ENCODE measurements at places on chromosomes 12 and 14.

GRCh38 chr12:120939523-120939922, 35.4 kb upstream of the SPPL3 start:
- no peak for DNase-seq

DNA sequence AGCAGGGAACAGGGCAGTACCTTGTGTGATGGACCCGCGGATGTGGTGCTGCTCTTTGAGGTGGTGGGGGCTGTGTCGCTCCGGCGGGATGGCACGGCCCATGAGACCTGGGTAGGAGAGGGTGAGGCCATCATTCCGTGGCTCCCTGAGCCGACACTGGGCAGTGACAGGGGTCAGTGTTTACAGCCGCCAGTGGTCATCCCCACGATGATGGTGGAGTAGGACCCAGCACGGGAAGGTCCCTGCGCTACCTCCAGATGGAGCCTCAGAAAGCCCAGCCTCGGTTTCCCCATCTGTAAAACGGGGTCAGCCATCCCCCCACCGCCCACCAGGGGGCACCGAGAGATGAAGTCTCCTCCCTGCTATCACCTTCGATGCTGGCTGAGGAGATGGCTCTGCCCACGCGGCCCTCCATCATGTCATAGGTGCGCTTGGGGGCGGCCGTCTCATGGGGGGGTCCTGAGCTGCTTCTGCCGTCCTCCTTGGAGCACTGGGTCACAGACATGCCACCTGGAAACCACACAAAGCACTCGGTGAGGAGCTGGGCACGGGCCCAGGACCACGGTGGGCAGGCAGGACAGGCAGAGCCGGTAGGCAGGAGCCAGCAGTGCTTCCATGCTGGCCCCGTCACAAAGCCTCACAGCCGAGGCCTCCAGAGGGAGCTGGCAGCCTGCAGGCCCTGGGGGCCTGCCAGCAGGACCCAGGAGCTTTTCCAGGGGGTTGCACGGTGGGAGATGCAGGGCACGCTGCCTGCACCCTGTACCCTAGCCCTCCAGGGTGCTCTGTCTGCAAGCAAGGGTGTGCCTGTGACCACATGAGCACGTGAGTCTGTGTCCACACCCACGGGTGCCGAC, 53.1 kb downstream of the RFLNA start:
- peak; percentile 22 for DNase-seq

- no peak for DNase-seq
Observed at GRCh38 chr12:68335462-68335861, 3.3 kb upstream of the MDM1 start.

- DNase-seq = no peak
Observed at GRCh38 chr12:76646366-76646765, 86.8 kb upstream of the OSBPL8 start.

DNA sequence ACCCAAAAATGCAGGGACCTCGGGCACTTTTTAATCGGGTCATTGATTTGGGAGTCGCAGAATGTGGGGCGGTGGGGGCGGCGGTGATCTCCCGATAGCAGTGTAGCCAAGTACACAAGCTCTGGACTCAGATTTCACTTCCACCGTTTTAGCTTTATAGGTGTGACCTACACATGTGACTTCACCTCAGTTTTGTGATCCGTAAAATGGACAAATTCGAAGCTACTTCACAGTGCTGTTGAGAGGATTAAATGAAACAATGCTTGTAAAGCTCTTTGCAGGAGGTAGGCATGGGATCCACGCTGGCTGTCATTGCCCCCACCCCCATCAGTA, 478 bp downstream of the RITA1 start:
- DNase-seq = no peak

DNA sequence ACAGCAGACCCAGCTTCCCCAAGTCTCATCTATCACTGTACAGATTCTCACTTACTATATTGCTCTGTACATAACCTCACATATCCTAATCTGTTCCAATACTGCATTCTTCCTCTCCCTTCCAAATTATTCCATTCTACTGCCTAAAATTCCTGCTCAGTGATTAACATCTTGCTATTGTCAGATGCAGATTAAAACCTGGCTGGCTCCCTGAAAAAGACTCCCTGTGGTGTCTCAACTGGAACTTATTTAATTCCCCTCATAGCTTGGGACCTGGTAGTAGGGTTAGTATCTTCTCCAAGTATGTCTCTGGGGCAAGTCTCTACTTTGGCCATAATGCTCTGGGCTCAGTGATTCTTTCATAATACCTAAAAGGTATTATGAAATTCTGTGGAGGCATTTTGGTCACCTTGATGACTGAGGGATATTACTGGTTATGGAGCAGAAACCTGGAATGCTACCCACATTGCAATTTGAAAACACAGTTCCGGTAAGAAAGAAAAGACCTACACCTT, 55.8 kb downstream of the PAWR start:
- no peak for DNase-seq

- no peak for DNase-seq
Observed at GRCh38 chr14:22303589-22304195, 285.3 kb downstream of the DAD1 start.

- DNase-seq = no peak
Observed at GRCh38 chr12:46412857-46413256, 40.3 kb upstream of the SLC38A2 start.

- DNase-seq = no peak
Observed at GRCh38 chr12:31224768-31225448, 101.0 kb downstream of the SINHCAF start.

- DNase-seq = no peak
Observed at GRCh38 chr12:39372929-39373328, 70.0 kb downstream of the KIF21A start.

GRCh38 chr14:46063872-46064271, 587.7 kb downstream of the RPL10L start:
- peak; percentile 5 for DNase-seq

DNA sequence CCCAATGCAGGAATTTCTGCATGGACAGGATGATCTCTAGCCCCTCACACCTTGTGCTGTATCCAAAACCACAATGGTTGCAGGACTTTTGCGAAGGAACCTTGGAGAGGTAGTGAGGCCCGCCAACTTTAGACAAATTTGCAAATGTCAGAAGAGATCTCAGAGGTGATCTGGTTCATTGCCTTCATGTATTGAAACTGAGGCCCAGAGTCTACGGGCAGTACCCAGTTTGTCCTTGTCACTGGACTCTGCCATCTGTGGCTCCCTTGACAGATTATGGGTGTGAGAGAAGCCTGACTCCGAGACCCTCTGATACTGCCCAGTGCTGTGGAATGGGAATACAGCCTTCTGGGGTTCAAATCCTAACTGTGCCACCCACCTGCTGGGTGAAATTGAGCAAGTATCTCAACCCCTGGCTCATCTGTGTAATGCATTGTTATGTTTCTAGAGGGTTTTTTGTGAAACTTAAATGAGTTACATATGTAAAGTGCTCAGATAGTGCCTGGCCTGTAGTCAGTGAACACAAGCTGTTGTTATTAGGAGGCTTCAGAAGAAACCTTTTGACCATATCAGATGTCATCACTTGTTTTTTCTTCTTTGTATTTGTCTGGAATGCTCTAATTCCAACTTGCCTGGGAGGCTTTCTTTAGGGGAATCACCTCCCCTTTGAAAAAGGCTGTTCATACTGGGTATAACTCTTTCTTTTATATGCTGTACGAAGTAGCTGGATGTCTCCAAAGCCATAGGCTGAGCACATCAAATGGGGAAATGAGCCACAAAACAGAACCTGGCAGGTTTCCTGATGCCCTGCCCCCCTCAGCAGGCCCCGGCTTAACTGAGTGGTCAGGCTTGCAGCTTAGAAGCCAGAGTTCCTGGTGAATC, 71.4 kb upstream of the SRSF5 start:
- DNase-seq = no peak

- DNase-seq = no peak
Observed at GRCh38 chr12:44780221-44780790, 95.8 kb downstream of the NELL2 start.

- DNase-seq = no peak
Observed at GRCh38 chr14:42927313-42927712, 1320.6 kb downstream of the LRFN5 start.

DNA sequence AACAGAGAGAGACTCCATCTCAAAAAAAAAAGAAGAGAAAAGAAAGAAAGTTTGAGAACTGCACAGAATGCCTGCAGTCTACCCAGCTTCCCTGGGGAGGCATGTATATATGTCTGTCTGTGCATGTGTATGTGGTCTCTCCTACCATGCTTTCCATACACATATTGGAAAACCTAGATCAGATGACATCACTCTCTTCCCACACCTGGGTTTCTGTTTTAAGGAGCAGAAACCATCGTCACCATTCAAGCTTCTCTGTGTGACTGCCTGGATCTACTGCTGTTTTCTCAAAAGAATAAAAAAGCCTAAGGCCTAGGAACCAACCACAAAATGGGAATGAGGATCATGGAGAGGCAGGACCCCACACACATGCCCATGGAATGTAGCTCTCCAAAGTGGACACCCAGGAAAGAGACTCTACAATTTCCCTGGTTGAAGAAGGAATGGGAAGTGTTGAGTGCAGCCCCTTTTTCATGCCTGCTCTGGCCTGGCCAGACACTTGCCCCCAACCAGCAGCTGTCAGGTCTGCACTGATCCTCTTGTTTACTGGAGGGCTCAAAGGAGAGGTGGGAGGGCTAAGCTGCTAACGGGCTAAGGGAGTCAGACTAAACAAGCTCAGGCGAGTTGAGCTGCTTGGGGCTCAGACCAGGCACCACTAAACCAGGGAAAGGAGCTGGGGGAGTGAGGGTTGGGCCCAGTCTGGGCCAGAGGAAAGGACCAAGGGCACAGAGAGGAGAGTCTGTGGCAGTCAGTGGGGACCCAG, 7.7 kb upstream of the PCK2 start:
- no peak for DNase-seq

GRCh38 chr14:34300882-34301734, 160.9 kb downstream of the SPTSSA start:
- peak; percentile 53 for DNase-seq

DNA sequence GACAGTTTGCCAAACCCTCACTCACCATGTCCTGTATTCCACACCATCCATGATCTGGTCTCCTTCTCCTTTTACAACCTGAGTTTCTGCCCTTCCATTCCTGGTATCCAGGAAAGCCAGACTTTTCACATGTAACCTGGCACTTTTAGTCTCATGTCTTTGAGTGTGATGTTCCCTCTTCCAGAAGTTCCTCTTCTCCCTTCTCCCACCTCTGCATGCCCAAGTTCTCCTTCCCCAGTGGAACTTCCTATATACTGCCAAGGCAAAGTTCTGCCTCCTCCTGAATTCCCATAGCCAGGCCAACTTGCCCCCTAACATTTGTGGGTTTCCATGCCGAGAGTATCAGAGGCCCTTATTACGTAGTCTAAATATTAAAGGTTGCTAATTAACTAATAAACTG, 3.2 kb upstream of the ITPR2 start:
- no peak for DNase-seq

DNA sequence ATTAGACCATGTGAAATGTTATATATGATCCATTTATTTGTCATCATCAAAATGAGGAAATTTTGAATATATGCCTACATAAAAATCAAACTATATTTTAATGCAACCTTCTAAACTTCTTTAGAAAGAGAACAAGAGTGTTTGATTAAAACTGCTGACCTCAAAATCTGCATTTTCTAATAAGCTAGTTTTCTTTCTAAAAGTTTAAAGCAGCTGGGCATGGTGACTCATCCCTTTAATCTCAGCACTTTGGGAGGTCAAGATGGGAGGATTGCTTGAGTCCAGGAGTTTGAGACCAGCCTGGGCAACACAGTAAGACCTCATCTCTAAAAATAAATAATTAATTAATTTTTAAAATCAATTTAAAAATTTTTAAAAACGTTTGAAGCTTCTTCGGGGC, 36.2 kb downstream of the GNPTAB start:
- DNase-seq = no peak

DNA sequence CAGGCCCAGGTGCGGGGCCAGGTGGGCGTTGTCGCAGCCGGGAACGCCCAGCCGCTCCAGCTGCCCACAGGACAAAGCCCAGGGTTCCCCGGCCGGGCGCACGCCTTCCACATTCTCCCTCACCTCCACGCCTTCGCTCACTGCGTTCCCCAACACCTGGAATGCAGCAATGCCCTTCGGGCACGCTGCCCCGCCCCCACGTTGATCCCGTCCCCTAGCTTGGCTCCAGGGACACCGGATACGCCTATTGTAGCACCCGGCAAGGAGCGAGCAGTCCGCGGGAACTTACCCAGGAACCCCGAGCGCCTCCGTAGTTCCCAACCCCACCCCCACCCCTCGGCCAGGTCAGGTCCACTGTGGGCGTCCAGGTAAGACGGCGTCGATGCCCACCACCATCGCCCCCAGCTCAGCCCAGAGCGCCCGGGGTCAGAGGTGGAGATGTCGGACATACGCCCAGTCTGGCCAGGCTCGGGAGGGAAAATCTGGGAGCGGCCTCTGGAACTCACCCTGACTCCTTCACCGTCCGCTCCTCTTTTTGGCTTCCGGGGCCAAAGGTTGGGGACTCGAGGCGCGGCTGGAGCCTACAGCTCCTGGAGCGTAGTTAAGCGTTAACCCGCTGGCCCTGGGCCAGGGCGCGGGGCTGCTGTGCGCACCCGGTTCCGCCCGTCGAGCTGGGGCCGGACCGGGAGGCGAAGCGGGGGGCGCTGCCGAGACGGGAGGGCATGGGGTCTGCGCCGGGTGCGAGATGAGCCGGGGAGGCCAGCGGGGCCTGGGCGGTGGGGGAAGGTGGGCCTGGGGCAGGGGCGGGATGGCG, 594 bp upstream of the CEP170B start:
- no peak for DNase-seq

- DNase-seq = no peak
Observed at GRCh38 chr12:6643569-6644256, 3.5 kb downstream of the ACRBP start.

- no peak for DNase-seq
Observed at GRCh38 chr14:100449225-100449987, 126.3 kb downstream of the SLC25A47 start.

DNA sequence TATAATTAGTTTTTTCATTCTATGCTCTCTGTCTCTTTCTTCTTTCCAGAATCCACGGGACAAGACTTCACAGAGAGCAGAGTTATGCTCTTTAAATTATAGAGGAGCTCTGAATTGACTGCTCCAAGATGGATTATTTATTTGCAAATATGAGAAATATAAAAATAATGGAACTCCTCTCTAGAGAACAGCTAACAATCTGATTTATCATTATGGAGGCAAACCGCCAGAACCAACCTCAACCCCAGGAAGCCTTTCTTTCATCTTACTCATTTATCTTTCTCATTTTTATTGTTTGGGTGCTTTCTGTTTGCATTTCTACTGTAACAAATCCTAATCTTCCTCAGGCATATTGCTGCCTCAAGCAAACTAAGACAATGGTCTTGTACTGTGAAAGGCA, 216.5 kb downstream of the C12orf50 start:
- DNase-seq = no peak

- no peak for DNase-seq
Observed at GRCh38 chr14:103517174-103517566, 5.5 kb downstream of the CKB start.

Data from HEK293T (cell line).